ENCODE measurements at places on chromosomes 16 and 17.

DNA sequence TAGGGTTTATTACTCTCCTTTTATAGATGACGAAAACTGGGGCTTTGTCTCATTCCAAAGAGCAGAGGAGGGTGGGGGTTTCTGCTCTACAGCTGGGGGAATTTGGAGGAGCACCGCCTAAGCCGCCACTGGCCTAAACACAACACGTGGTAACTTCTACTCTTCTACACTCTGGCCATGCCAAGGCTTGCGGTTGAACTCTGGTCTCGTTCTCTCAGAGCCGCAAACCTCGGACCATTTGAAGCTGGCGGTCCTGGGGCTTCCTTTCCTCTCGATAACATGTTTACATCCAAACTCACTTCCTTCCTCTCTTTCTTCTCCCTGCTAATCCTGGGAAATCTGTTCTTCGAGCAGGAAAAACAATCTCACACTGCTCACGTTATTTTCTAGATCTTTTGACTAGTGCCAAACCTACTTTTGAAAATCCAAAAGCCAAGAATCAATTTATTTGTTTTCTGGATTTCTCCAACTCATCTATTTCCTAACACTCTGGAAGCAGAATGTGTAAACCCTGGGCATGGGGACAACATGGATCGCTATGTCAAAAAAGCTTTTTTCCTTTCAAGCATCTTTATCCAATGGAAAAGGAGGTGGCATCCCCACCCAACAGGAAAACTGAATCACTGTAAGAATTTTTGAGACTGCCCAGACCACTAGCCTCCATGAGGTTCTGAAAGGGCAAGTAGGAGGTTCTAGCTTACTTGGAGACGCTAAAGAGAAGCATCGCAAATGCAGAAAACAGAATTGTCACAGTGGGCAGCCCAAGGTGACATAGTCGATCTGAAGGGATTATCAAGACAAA, 13.6 kb upstream of the EEF2K start:
- peak; percentile 81 for DNase-seq

GRCh38 chr17:51647826-51648225, 387.5 kb downstream of the UTP18 start:
- DNase-seq = no peak

- DNase-seq = no peak
Measured at GRCh38 chr16:13036600-13036999, 135.2 kb downstream of the SHISA9 start.

DNA sequence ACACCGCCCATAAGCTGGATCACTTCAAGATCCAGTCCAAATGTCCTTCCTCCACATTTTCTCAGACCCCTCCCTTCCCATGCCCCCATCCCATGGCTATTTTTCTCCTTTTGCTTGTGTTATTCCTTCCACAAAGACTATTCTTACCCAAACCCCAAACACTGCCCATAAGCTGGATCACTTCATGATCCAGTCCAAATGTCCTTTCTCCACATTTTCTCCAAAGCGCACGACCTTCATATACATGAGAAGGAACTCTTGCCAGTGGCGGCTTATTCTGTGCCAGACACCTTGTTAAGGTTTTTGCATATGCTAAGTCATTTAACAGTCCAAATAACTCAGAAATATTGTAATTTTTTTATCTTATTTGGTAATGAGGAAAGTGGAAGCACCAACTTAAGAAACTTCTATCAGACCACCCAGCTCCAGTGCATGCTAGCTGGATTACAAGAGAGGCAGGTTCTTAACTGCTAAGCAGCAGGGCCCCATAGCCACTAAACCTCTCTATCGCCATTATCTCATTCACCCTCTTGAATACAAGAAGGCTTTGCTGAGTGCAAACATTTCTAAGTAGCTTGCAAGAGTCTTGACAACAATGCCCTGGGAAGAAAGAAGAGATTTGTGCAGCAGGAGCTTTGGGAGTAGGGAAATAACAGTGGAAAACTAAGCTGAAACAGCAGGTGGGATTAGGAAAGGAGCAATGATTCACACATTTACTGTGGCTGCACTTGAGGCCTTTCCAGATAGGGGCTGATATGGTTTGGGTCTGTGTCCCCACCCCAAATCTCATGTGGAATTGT, 428.2 kb upstream of the MAF start:
- no peak for DNase-seq

DNA sequence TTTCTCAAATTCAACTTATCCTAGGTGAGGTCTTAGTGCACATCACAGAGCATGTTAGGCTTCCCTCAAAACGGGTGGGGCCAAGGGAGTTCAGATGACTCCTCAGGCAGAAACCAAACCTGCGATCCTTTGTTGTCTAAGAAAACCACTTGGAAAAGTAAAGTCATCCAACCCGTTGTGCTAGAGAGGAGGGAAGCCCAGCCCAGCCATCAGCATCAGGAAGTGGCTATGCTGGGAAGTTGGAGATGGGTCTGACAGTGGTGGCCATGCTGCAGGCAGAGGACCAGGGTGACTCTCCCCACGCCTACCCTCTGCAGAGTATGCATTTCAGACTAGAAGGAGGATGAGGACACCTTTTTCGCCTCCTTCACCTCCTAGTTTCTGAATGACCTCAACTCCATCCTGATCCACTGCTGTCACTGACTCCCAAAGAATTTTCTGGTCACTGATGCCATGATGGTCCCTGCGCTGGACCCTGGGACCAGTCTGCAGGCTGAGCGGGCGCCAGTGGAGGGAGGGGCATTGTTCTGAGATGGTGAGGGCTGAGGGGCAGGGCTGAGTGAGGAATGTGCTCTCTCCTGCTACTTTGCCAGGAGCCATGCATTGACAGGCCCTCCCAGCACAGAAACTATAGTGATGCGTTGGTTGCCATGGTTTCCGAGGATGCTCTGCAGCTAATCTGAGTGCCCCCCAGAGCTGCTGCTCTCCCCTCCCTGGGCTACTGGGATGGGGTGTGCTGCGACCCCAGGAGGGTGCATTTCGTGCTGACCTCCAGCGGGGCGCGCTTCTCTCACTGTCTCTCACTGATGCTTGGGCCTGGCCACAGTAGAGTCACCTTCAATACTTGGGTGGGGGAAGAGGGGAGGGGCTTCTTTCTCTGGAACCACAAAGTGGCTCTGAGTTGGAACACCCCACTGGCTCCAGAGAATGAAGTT, 20.4 kb downstream of the ALOX12B start:
- DNase-seq = no peak

- DNase-seq = no peak
Measured at GRCh38 chr16:74738816-74739215, 35.8 kb downstream of the FA2H start.

GRCh38 chr16:76614269-76614668, 337.1 kb downstream of the CNTNAP4 start:
- no peak for DNase-seq

- no peak for DNase-seq
Measured at GRCh38 chr17:77803726-77804125, 154.8 kb upstream of the TNRC6C start.

- no peak for DNase-seq
Measured at GRCh38 chr17:47907932-47908562, 12.0 kb downstream of the SP2 start.

DNA sequence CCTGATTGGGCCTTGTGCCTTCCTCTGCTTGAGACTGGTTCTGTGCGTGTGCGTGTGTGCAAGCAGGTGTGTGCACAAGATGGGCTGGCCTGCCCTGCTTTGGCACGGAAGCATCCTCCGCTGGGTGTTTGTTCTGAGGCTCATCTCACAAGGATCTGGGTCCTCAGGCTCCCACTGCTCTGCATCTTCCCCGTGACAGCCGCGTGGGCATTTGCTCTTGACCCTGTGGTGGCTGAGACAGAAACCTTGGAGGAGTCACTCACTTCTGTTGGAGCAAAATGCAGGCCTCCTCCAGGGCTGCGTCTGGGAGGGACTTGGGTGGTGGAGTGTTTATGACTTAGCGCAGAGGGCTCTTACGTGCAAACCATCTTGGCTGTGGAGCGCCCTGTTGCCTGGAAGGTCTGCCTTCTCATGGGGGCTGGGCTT, 119.2 kb downstream of the RPTOR start:
- DNase-seq = no peak

- no peak for DNase-seq
Measured at GRCh38 chr17:37273409-37274051, 102.3 kb upstream of the C17orf78 start.

GRCh38 chr16:87062569-87063442, 254.4 kb downstream of the C16orf95 start:
- peak; percentile 24 for DNase-seq

GRCh38 chr16:85169333-85170065, 57.2 kb upstream of the CIBAR2 start:
- DNase-seq = no peak

- DNase-seq = no peak
Measured at GRCh38 chr17:51335883-51336822, 75.8 kb downstream of the UTP18 start.

- DNase-seq = no peak
Measured at GRCh38 chr17:79840269-79840988, 1.2 kb upstream of the CBX4 start.

GRCh38 chr16:75111961-75112733, 4.4 kb downstream of the LDHD start:
- no peak for DNase-seq

GRCh38 chr17:28615260-28615940, 1.4 kb upstream of the RSKR start:
- no peak for DNase-seq

GRCh38 chr16:75238853-75239541, 12.4 kb downstream of the BCAR1 start:
- no peak for DNase-seq

GRCh38 chr16:66923247-66923731, 2.0 kb downstream of the RRAD start:
- no peak for DNase-seq

- no peak for DNase-seq
Measured at GRCh38 chr17:15490634-15491261, 23.3 kb upstream of the CDRT4 start.
